Daoy (cell line): ENCODE measurements at places on chromosomes 3 and 15. TPM values are rescaled to one million over a fixed set of nuclear protein-coding genes. Genes with fewer than 3 reads are reported as not detected.

SOX14 gene
- not detected in 2 replicates for total RNA-seq

SLC9A9 gene
- not detected in 2 replicates for total RNA-seq

SLC28A2 gene
- total RNA-seq, result not detected in 2 replicates

NR2E3 gene
- total RNA-seq, result not detected in 2 replicates

CCDC54 gene
- not detected in 2 replicates for total RNA-seq

SLC30A4 gene
- total RNA-seq, result 1.8 and 2.1 TPM in 2 replicates

DPPA2 gene
- 0.34 and 0.68 TPM in 2 replicates for total RNA-seq

ATP13A5 gene
- 0.30 TPM in 1 of 2 replicates, not detected in the other for total RNA-seq

STX19 gene
- total RNA-seq, result not detected in 2 replicates

EEFSEC gene
- 1.4 and 4.4 TPM in 2 replicates for total RNA-seq

CCR3 gene
- not detected in 2 replicates for total RNA-seq

CXCR6 gene
- not detected in 2 replicates for total RNA-seq

DNAH12 gene
- 0.06 TPM in 1 of 2 replicates, not detected in the other for total RNA-seq

GJD2 gene
- total RNA-seq, result not detected in 2 replicates

PAK2 gene
- 36.1 and 44.6 TPM in 2 replicates for total RNA-seq

CDHR4 gene
- total RNA-seq, result not detected in 2 replicates

PYGO1 gene
- total RNA-seq, result 3.8 and 9.8 TPM in 2 replicates

KBTBD13 gene
- not detected in 2 replicates for total RNA-seq

TP63 gene
- 0.29 and 0.36 TPM in 2 replicates for total RNA-seq

SHF gene
- total RNA-seq, result 0.36 and 1.7 TPM in 2 replicates

ARHGEF26 gene
- total RNA-seq, result 6.6 and 9.3 TPM in 2 replicates

FAM227B gene
- total RNA-seq, result 1.5 and 4.6 TPM in 2 replicates

DAG1 gene
- total RNA-seq, result 20.8 and 27.7 TPM in 2 replicates

MAGEL2 gene
- total RNA-seq, result 0.74 and 0.77 TPM in 2 replicates

SNTN gene
- not detected in 2 replicates for total RNA-seq

FSIP1 gene
- total RNA-seq, result 0.97 and 2.2 TPM in 2 replicates

EIF2B5 gene
- 53.5 and 57.9 TPM in 2 replicates for total RNA-seq

TXNRD3 gene
- 4.6 and 7.3 TPM in 2 replicates for total RNA-seq

STXBP5L gene
- total RNA-seq, result 0.09 and 0.17 TPM in 2 replicates

PSMD6 gene
- 191 and 213 TPM in 2 replicates for total RNA-seq

THOC7 gene
- 67.1 and 80.0 TPM in 2 replicates for total RNA-seq

GLDN gene
- 1.0 TPM in 1 of 2 replicates, not detected in the other for total RNA-seq

HLTF gene
- total RNA-seq, result 43.6 and 48.6 TPM in 2 replicates

TRPM1 gene
- not detected in 2 replicates for total RNA-seq

CFAP20DC gene
- total RNA-seq, result 3.3 and 3.4 TPM in 2 replicates

KLHL6 gene
- not detected in 2 replicates for total RNA-seq

RARB gene
- 4.7 and 7.1 TPM in 2 replicates for total RNA-seq

ACTC1 gene
- not detected in 2 replicates for total RNA-seq

CCR1 gene
- total RNA-seq, result not detected in 2 replicates

MCTP2 gene
- 3.7 TPM in 2 replicates for total RNA-seq
